Stimulated activated CD8-positive, alpha-beta memory T cell treated with anti-CD3 and anti-CD28 coated beads, Interleukin-4, amount 100 ng/mL, for 1 hour (primary cell): ENCODE measurements at places on chromosomes 7 and 10.

DNA sequence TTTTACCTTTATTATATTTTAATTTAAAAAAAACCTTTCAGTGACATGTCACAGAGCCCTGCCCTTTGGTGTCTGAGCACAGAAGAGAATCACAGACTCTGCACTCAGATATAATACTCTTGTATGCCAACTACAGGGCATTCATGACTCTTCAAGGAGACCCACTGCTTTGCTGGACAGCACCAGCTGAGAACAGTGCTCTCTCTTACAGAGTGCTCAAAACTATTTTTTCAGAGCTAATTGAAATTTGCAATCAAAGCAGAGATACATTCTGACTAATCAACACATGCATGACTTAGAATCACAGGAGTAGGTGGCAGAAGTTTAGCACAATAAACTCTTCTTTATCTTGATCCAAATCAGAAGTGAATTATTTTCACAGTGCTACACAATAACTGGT, 99.1 kb downstream of the OSBPL3 start:
- DNase-seq, result no peak

DNA sequence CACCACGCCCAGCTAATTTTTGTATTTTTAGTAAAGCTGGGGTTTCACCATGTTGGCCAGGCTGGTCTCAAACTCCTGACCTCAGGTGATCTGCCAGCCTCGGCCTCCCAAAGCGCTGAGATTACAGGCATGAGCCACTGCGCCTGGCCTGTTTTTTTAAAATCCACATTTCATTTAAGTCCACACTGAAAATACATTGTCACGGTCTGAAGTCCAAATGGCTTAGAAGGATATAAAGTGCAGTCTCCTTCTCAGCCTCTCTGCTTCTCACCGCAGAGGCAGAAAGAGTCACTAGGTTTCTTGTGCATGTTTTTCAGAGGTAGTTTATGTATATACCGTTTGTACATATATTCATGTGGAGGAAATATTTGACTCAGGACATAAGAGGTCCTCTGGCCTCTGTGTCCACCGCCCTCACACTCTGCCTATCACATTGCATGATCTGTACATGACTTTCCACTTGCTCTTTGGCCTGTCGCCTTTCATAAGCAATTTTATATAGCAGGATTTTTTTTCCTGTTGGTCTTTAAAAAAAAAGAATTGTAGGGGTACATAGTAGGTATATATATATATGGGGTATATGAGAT, 42.9 kb downstream of the BLNK start:
- no peak for DNase-seq

DNA sequence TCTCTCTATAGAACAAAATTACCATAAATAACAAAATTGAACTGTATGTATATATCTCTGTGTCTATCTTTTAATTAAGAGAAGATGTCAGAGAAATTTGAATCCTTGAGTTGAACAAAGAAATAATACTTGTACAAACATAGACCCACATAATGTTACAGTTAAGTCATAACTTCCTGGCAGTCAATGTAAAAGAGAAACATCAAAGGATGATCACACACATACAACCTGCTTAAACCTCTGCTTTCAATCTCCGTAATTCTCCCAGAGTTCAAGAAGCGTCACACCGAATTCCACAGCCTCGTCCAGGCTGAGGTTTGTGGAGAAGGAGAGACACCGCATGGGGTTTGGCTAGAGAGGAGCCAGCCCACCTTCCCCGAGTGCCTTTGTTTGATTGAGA, 40.1 kb upstream of the LRRC4 start:
- DNase-seq, result no peak

- no peak for DNase-seq
Observed at GRCh38 chr7:142459551-142459963, 201.7 kb upstream of the PRSS58 start.

- no peak for DNase-seq
Observed at GRCh38 chr10:58897708-58898107, 278.7 kb upstream of the PHYHIPL start.

GRCh38 chr7:158808126-158808525, 21.2 kb downstream of the ESYT2 start:
- no peak for DNase-seq
